ENCODE measurements at places on chromosomes 4 and X. TPM values are rescaled to one million over a fixed set of nuclear protein-coding genes. Genes with fewer than 3 reads are reported as not detected.

NPY5R gene
- not detected for total RNA-seq

BEND2 gene
- not detected for total RNA-seq

MMRN1 gene
- total RNA-seq = 35.4 TPM

GAGE2A gene
- not detected for total RNA-seq

RBMXL3 gene
- not detected for total RNA-seq

MAGEB4 gene
- total RNA-seq = not detected

SRPK3 gene
- 1.4 TPM for total RNA-seq

PPEF1 gene
- total RNA-seq = 0.47 TPM

UCHL1 gene
- total RNA-seq = 35.3 TPM

GRCh38 chr4:36280555-36280954, 861 bp upstream of the DTHD1 start:
- no peak for DNase-seq

- no peak for DNase-seq
Measured at GRCh38 chrX:130716346-130716745, 186.7 kb downstream of the ENOX2 start.

DNA sequence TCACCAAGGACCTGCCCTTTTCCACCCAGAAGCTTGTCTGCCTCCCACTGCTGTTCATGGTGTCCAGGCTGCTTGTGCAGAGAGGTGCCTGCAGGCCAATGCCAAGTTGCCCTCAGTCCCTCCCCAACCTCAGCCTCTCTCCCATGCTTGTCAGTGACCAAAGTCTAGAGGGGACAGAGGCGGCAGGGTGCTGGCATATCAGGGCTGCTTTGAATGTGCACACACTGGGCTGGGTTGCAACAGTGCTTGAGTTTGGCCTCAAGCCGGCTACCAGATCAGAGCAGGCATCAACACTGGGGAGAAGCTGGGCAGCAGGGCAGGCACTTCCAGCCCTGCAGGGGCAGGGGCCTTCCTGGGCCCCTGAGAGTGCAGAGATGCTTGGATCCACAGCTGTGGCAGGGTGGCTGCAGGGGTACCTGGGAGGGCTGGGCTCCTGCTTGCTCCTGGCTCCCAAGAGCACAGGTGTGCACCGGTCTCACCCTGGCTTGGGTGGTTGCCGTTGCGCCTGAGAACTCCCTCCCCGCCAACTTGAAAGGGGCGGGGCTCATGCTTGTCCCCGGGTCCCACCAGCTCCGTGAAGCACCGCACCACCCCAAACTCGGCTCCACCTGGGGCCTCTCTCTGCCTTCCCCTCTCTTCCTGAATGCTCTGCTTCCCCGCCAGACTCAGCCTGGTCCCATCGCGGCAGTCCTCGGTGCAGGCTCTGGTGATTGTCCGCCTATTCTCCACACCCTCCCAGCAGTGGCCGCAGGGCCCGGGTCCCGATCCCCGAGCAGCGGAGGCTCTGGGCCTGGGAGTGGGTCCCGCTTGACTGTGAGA, 1681.9 kb upstream of the ADGRL3 start:
- DNase-seq = no peak

- DNase-seq = no peak
Measured at GRCh38 chrX:2391869-2392606, 108.7 kb downstream of the DHRSX start.

DNA sequence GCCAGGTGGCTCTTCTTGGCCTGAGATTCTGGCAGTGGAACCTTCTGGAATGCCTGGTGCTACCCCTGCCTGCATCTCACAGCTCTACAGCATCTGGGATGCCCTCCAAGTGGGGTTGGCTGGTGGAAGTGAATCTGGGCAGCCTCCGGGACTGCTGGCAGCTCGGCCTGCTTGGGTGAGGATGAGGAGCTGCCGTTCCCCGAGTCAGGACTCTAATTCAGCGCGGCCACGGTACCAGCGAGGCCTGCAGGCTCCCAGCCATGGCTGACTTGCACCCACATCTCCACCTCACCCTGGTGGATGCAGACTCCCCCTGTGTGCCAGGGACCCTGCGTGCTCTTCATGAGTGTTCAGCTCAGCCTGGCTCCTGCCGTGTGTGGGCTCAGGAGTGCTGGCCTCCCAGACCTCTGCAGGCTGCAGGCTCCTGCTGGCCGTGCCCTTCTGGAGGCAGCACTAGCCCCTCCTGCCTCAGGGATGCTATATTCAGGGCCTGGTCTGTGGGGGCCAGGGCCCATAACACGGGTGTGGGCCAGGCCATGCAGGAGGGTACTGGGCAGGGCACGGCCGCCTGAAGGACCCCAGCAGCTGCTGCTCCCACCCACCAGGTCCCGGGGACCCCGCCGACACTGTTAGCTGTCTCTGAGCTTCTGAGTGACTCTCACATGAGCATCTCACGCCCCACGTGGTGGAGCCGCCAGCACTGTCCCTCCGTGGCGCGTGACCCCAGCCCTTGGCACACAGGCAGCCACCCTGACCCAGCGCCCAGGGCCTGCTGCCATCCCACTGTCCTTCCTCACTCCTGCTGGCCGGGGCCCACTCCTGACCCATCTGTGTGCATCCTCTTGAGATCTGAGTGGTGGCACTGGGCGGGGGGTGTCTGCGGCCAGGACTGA, 10.6 kb downstream of the UVSSA start:
- no peak for DNase-seq

GRCh38 chr4:145047151-145047550, 50.8 kb downstream of the ANAPC10 start:
- DNase-seq = no peak

DNA sequence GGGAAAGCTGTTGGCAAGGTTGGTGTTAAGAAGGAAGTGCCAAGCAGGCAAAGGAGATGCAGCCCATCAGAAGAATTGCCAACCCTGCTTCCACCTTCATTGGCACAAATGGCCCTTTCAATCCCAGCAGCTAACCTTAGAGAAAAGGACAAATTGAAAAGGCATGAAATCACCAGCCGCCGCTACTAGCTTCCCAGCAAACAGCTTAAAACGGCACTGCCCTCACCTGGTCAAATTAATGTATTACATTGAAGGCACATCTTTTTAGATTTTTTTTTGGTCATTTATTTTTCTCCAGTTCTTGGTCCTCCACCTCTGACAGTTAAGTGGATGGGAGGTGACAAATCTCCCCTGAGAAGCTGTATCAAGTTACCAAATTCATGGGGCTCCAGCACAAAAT, 51.0 kb upstream of the NHSL2 start:
- no peak for DNase-seq

GRCh38 chr4:16034010-16034748, 49.6 kb downstream of the PROM1 start:
- no peak for DNase-seq

DNA sequence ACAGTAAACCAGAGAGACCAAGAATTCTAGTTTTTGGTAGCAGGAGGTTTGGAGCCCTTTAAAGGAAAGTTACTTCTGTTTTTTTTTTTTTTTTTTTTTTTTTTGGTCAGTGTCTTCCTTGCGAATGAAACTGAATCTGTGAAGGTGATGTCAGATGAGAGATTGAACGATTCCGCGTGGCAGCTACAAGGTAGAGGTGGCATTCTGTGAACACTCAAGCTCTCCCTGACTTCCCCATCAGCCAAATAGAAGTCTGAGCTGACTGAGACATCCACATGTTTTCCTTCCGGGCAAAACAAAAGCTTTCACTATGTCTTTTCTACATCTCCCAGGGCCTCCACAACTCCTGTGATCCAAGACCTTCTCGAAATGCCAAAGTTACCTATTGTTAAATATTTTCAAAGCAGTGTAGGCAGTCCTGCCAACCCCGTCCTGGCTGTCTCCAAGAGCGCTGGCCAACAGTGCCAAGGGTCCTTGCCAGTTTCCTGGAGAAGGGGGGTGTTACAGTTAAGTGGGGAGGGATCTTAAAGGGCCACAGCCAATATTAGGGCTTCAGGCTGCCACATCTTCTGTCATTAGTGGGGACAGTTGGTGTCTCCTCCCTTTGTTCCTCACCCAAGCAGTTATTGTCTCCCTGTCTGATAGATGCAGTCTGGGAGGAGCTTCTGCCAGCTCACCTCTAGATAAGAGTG, 102.9 kb upstream of the SLC34A2 start:
- no peak for DNase-seq

GRCh38 chr4:107893171-107894137, 37.9 kb upstream of the CYP2U1 start:
- no peak for DNase-seq

DNA sequence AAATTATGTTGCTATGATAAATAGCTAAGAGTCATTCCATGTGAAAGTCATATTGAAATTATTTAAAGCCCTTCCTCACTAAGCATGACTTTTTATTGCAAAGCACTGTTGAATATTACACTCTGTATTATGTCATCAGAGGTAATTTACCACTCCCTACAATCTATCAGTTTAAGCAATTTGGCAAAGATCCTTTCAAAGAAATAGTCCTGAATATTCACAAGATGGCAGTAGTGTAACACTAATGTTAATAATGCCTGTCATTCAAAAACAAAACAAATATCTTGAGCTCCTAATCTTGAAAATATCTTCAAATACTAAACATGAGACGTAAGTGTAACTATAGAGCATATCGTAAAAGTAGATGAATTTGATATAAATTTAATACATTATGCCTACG, 208.6 kb upstream of the TECRL start:
- no peak for DNase-seq

- DNase-seq = no peak
Measured at GRCh38 chr4:150368667-150369066, 213.3 kb upstream of the MAB21L2 start.

DNA sequence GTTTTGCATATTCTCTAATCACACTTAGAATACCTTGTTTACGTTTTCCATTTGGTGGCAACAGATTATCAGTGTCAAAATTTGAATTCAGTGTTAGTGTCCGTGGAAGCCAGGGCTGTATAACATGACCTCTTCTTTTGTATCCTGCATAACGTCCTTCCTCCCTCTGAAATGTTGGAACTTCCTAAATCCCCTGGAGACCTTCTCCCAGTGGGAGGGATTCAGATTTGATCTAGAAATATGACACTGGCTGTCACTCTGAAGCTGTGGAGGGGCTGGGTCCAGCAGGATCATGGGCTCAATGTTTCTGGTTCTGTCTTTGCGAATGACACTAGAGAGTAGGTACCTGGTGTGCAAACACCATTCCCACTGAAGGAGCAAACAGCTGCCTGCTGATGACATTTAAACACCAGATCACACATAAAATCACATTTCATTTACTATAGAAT, 850 bp upstream of the CXCL3 start:
- DNase-seq = no peak

GRCh38 chr4:39231660-39232059, 49.3 kb downstream of the WDR19 start:
- DNase-seq = no peak

DNA sequence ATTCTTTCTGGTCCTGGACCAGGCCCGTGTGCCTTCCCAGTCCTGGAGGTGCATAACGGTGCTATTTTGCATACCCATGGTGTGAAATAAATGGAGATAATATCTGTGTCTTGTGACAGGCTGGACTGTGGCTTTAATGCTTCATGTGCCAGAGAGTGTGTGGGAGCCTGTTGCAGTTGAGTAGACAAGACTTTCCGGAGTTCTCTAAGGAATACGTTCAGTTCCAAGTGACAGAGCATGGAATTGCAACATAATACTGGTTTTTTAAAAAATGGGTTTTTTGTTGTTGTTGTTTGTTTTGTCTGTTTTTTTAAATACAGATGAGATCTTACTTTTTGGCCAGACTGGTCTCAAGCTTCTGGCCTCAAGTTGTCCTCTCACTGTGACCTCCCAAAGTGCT, 74.0 kb downstream of the HPRT1 start:
- DNase-seq = no peak

DNA sequence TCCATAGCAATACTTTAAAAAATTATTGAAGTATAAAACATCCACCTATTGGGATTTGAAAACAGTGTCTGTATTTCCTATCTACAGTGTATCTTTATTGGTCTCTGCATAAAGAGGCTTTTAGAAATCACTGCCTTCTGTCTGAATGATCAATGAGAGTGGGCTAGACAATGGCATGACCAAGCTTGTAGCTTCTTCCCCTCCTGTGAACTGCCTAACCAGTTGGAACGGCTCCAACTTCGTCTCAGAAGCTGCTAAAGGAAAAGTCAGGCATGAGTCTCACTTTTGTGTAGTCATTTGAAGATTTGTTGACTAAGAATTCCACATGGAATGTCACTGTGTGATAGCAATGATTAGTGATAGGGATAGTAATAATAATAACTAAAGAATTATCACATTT, 64.2 kb downstream of the INTS12 start:
- no peak for DNase-seq

GRCh38 chr4:156607478-156607857, 364.1 kb downstream of the PDGFC start:
- no peak for DNase-seq

- DNase-seq = no peak
Measured at GRCh38 chr4:31467781-31468180, 747.6 kb downstream of the PCDH7 start.

- no peak for DNase-seq
Measured at GRCh38 chr4:82235346-82235745, 138.4 kb downstream of the HNRNPD start.

- peak; percentile 22 for DNase-seq
Measured at GRCh38 chr4:72397314-72397713, 171.7 kb downstream of the ADAMTS3 start.

GRCh38 chr4:11435557-11435956, 6.9 kb upstream of the HS3ST1 start:
- DNase-seq = no peak

DNA sequence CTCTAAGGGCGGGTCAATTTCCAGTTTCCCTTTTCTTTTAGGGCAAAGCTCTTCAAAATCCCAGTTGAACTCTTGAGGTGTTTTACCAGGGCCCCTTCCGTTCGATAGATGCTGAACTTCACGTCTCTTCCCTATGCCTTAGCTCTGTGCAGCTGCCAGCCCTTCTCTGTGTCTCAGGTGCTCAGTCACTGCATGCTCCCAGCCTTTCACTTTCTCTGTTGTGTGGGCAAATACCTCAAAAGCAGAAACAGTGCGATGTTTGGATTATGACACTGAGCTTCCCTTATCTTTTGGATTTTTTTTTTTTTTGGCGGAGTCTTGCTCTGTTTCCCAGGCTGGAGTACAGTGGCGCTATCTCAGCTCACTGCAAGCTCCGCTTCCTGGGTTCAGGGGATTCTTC, 108.5 kb downstream of the CLDN22 start:
- DNase-seq = no peak

DNA sequence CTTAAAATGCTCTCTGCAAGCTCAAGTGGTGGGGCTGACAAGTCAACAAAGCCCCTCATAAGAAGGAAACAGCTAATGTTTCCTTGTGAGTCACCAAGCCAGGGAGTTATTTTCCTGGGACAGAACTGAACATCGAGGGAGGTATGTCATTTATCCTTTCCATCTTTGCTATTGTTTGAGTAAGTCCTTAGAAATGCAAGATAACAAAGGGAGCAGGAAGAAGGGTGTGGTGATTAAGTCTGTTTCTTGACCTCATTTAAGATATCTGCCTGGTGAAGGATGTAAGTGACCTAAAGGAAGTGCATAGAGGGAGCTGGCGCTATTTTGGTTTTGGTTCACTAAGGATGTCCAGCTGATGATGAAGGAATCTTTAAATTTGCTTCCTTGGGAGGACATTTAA, 39.9 kb downstream of the ATG4A start:
- DNase-seq = no peak
